ENCODE measurements at places on chromosomes 2 and 18. TPM values are rescaled to one million over a fixed set of nuclear protein-coding genes. Genes with fewer than 3 reads are reported as not detected.

The ALK gene
- polyA plus RNA-seq: 0.24 TPM

The TUBA3E gene
- polyA plus RNA-seq: 0.24 TPM

The BARD1 gene
- polyA plus RNA-seq: 9.2 TPM

The ASB1 gene
- 41.1 TPM for polyA plus RNA-seq

The INHA gene
- polyA plus RNA-seq: 0.49 TPM

The C2orf80 gene
- not detected for polyA plus RNA-seq

The SIX2 gene
- 7.4 TPM for polyA plus RNA-seq

The CBLN2 gene
- 0.25 TPM for polyA plus RNA-seq
